ENCODE measurements at places on chromosomes 7 and 10.

DNA sequence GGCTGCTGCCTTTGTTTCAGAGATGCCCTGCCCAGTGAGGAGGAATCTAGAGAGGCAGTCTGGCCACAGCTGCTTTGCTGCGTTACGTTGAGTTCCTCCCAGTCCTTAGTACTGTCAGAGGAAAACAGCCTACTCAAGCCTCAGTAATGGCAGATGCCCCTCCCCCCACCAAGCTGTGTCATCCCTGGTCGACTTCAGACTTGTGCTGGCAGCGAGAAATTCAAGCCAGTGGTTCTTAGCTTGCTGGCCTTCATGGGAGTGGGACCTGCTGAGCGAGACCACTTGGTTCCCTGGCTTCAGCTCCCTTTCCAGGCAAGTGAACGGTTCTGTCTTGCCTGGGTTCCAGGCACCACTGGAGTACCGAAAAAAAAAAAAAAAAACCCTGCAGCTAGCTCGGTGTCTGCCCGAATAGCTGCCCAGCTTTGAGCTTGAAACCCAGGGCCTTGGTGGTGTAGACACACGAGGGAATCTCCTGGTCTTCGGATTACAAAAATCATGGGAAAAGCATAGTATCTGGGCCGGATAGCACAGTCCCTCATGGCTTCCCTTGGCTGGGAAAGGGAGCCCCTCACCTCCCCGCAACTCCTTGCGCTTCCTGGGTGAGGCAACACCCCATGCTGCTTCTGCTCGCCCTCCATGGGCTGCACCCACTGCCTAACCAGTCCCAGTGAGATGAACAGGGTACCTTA, 9.1 kb downstream of the SDHAF3 start:
- H3K4me3 ChIP-seq: no peak overlapping the region
- H3K27me3 ChIP-seq: no peaks in the 10 kb centered on the region
- no peak for DNase-seq
- H3K4me1 ChIP-seq: peaks cover 3% of the 10 kb centered on the region
- H3K27ac ChIP-seq: no peak overlapping the region
- no peaks in the 10 kb centered on the region for H3K36me3 ChIP-seq

DNA sequence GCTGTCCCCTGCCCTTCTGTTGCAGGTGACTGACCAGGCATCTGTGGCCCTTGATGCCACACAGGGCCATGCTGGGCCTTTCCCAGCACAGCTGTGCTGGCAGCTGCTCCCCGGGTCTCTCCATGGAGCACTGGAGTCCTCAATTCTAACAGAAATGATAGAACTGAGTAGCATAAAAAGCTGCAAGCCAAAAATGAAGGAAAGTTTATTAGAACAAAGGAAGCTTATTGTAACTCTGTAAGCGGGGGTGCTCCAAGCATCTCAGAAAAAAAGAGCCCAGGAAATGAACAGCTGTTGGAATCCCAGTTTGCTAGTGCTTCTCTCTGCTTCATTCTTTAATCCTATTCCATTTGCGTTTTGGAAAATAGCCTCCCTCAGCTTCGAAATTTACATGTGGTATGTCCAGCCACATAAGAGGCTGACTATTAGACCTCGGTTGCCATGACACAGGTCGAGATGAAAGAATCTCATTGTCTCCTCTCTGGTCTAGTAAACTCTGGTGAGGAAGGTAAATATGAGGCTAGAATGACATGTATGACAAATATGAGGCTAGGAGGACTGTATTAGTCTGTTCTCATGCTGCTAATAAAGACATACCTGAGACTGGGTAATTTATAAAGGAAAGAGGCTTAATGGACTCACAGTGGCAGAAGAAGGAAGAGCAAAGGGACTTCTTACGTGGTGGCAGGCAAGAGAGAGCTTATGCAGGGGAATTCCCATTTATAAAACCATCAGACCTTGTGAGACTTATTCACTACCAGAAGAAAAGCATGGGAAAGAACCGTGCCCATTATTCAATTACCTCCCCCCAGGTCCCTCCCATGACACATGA, 23.7 kb downstream of the EPDR1 start:
- H3K36me3 ChIP-seq: no peaks in the 10 kb centered on the region
- no peak overlapping the region for H3K27ac ChIP-seq
- H3K4me3 ChIP-seq: no peak overlapping the region

DNA sequence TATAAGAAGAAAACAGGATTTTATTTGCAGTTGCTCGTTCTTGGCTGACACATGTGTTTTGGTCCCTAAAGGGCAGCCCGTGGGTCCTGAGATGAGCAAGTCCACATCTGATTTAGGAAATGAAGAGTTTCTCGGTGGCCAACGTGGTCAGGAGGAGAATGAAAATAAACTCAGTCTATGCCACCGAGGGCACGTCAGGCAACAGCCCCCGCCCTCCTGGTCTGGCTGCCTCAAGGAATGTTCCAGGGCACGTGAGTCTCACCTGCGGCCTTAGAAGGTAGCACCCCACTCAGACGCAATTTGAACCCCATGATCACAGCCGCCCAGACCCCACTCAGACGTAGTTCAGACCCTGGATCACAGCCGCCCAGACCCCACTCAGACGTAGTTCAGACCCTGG, 197.2 kb downstream of the ADARB2 start:
- no peaks in the 10 kb centered on the region for H3K27me3 ChIP-seq
- no peak for DNase-seq
- no peaks in the 10 kb centered on the region for H3K36me3 ChIP-seq
- H3K27ac ChIP-seq: no peak overlapping the region

DNA sequence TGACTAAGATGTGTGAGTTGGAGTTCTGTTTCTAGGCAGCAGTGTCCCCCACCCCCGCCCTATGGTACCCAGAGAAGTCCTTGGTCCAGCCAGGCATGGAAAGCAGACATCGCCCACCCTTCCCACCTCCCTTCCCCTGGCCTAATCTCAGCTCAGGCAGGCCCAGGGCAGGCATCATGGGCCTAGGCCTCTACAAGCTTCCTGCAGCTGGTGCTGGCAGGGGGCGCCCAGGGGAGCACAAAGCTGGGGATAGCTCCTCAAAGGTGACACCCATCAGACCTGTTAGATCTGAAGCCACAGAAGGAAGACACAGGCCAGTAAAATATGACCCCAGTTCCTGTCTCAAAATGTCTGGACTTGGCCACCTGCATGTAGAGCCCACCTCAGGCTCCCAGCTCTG, 18.9 kb upstream of the UNC5B start:
- DNase-seq: no peak
- no peaks in the 10 kb centered on the region for H3K36me3 ChIP-seq
- no peaks in the 10 kb centered on the region for H3K4me1 ChIP-seq
- no peak overlapping the region for H3K27ac ChIP-seq
- H3K4me3 ChIP-seq: no peak overlapping the region
